AG10803 (cell line): ENCODE measurements at places on chromosomes 13 and 19.

DNA sequence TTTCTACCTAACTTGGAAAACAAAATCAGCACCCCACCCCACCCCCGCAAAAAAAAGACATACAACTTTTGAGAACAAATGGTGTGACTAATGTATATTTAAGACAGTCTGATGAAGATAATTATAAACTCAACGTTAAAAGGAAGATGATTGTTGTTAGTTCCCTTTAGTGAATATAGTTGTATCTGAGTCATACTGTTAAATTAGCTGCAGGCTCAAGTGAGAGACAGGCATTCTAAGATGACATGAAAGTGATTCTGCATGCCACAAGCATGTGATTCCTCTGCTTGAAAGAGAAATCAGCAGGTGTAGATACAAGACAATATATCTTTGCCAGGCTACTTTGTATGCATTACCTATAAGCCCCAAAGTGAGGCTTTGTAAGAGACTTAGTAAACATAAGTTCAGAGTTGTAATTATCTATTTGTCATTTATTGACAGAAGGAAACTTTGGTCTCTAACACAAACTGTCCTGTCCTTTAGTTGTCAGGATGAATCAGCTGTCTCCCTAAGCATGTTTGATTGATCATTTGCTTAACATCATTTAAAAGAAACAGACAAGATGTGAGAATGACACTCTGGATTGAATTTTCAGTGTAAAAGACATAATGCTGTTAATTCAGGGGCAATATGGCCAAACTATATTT lies 319.4 kb upstream of the HTR2A start:
- peak; percentile 55 for DNase-seq

DNA sequence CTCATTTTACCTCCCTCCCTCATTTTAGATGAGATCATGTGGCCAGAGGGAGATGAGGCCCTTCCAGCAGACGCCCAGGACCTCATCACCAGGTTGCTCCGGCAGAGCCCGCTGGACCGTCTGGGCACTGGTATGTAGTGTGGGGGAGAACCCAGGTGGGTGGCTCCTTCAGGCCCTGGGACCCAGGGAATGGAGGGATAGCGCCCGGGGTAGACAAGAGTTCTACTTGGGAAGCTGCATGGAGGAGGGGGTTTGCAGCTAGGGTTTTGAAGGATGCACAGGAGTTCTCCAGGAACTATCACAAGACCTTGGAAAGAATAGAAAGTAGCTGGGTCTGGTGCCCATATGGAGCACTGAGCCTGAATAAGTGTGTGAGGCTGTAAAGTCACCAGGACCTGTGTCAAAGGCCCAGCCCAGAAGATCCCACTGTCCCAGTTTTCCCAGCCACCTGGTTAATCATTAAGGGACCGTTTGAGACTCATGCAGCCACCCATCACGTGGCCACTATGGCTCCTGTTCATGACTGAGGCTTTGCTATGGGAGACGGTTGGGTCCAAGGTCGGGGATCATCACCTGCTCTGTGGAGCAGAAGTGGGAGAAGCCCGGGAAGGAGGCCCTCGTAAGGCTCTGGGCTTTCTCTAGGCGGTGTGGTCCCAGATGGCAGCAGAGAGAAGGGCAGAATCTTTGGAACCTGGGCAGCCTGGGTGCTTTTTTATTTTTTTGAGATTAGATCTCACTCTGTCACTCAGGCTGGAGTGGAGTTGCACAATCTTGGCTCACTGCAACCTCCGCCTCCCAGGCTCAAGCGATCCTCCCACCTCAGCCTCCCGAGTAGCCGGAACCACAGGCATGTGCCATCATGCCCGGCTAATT lies 17.0 kb upstream of the PIK3R2 start:
- DNase-seq, result no peak

- DNase-seq, result peak; percentile 33
Observed at GRCh38 chr19:10289167-10289835, 451 bp upstream of the ICAM5 start.

GRCh38 chr13:25973085-25973484 lies 78.7 kb downstream of the SHISA2 start:
- no peak for DNase-seq

- no peak for DNase-seq
Observed at GRCh38 chr13:99894840-99895443, 76.6 kb downstream of the ZIC5 start.

DNA sequence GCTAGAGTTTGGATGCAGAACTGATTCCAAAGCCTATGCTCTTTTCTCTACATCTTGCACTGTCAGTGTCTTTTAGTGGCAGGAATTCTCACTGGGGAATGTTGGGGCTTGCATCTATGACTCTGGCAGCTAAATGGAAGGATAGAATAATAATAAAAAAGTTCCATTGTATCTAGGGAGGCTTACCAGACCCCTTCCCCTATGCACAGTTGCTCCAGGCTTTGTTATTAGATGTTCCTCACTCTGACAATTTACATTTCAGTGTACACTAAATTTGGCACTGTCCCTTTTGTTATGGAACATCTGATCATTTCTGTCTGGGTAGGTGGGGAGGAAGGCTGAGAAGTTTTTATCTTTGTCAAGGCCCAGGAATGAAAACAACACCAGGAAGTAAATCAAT lies 3.7 kb upstream of the TRIM13 start:
- no peak for DNase-seq

DNA sequence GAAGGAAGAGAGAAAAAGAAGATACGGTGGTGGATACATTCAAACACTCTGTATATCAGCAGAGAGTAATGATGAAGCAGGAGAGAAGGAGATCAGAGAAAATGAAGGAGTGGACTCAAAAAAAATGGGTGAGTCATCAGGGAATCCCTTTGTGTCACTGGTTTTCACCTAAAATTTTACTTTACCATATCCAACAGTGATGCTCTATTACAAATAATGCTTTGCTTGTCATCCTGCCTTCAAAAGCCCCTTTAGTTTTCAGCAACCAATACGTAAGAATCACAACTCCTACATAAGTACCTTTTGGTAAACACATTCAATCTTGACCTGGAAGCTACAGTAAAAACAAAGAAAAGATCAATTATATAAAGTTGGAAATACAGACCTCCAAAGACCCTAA lies 88.8 kb downstream of the ENOX1 start:
- no peak for DNase-seq

GRCh38 chr19:45424191-45425058 lies 708 bp upstream of the ERCC1 start:
- peak; percentile 92 for DNase-seq

DNA sequence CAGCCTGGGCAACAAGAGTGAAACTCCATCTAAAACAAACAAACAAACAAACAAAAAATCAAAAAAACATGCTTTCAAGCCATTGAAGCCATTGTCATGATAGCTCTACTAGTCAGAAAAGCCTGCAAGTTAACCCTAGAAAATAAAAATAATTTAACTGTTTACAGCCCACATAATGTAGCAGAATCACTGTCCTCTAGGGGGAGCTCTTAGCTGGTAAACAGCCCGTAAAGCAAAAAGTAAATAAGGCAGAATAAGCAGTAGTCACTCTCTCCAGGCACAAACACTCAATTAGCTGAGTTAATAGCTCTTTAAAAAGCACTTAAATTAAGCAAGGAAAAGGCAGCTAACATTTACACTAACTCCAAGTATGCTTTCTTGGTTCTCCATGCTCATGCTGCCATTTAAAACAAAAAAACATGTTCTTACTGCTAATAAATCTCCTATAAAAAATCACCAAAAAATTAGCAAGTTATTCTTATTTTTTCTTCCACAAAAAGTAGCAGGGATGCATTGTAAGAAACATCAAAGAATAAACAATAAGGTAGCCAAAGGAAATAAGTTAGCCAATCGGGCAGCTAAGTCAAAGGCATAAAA lies 11.3 kb downstream of the LILRB4 start:
- peak; percentile 23 for DNase-seq

- DNase-seq, result no peak
Observed at GRCh38 chr19:793806-794205, 3.4 kb upstream of the PTBP1 start.

- no peak for DNase-seq
Observed at GRCh38 chr13:25065974-25066770, 29.8 kb upstream of the PABPC3 start.

DNA sequence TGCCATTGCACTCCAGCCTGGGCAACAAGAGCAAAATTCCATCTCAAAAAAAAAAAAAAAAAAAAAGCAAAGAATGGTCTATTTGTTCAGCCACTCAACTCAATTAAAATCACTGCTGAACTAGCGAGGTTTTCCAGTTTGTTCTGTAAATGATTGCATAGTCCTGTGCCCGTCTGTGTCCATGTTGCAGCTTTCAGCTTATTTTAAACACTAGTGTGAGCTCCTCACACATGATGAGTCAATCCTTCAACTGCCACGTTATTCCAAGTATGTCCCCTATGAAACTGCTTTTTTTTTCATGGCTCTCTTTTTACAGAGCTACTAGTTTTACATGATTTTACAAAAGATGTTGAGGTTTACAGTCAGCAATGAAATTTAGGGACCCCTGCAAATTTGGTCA lies 12.2 kb downstream of the SUGP2 start:
- peak; percentile 61 for DNase-seq

- peak; percentile 81 for DNase-seq
Observed at GRCh38 chr19:48835734-48836088, 580 bp downstream of the HSD17B14 start.

- DNase-seq, result peak; percentile 84
Observed at GRCh38 chr19:55418185-55418584, 10.6 kb upstream of the UBE2S start.

GRCh38 chr19:30646806-30647205 lies 274.6 kb downstream of the ZNF536 start:
- DNase-seq, result no peak

GRCh38 chr19:9183000-9183399 lies 4.2 kb downstream of the OR7D2 start:
- DNase-seq, result no peak

- DNase-seq, result peak; percentile 93
Observed at GRCh38 chr19:372306-372890, 27.8 kb upstream of the MIER2 start.

DNA sequence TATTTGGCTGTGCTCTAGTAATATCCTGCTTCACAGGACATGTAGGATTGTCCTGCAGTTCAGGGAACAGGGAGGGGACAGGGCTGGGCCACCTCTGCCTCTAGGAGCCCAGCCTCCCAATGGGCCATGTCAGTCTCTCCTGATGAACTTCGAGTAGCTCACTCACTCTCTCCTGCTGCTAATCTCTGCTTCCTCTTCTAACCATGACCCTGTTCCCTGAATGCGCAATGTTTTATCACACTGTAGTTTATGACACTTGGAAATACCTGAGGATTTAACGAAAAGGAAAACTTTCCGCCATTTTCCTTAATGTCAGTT lies 9.2 kb downstream of the PARP4 start:
- DNase-seq, result no peak

- DNase-seq, result peak; percentile 25
Observed at GRCh38 chr13:60162096-60162495, 1.6 kb downstream of the DIAPH3 start.

DNA sequence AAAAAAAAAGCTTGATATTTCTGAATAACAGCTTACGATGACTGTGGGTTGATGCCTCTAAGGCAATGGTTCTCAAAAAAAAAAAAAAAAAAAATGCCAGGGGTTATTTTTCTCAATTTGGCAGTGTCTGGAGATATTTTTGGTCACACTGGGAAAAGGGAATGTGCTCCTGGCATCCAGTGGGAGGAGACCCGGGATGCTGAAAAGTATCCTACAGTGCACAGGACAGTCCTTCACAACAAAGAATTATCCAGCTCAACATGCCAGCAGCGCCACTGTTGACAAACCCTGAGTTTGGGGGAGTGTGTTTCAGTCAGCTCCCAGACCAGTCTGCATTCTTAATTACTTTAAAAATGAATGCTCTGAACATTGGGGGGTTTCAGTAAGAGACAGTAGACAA lies 54.5 kb downstream of the FLT3 start:
- peak; percentile 51 for DNase-seq

- no peak for DNase-seq
Observed at GRCh38 chr19:39166571-39167391, 30.0 kb upstream of the NCCRP1 start.
